ENCODE measurements at places on chromosomes 12 and 14. TPM values are rescaled to one million over a fixed set of nuclear protein-coding genes. Genes with fewer than 3 reads are reported as not detected.

Gene TBX3
- total RNA-seq, result not detected

Gene MYO1H
- not detected for total RNA-seq

DNA sequence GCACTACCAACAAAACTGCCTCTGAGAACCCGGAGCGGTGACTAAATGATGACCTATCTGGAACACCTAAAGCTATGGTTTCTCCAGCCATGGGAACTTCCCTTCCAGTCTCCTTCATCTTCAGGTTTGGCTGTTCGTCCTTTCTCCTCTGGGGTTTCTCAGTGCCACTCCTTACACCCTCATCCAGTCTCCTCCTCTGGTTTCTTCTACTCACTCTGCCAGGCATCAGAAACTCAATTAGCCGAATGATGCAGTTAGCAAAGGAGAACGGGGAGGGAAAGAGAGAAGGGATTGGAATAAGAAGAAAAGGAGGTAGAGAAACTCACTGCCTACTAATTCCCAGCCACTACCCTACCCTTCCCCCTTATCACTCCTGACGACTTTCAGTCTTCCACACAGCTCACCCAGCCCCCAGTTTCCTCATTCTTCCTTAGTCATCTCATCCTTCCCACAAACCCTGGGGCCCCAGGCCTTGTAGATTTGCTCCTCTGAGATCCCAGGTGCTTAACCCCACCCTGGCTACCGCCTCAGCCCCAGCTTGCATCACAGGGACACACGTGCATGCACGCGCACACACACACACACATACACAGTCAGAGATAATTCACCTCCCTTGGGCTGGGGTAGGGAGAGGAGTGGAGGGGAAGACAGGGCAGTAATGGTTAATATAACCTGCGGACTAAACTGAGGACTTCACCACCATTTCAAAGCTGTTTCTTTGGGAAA, 13.0 kb downstream of the FGD6 start:
- H3K27ac ChIP-seq, result no peak overlapping the region
- H3K4me1 ChIP-seq, result peaks cover 3% of the 10 kb centered on the region
- H3K36me3 ChIP-seq, result no peaks in the 10 kb centered on the region
- H3K27me3 ChIP-seq, result no peaks in the 10 kb centered on the region
- DNase-seq, result no peak

DNA sequence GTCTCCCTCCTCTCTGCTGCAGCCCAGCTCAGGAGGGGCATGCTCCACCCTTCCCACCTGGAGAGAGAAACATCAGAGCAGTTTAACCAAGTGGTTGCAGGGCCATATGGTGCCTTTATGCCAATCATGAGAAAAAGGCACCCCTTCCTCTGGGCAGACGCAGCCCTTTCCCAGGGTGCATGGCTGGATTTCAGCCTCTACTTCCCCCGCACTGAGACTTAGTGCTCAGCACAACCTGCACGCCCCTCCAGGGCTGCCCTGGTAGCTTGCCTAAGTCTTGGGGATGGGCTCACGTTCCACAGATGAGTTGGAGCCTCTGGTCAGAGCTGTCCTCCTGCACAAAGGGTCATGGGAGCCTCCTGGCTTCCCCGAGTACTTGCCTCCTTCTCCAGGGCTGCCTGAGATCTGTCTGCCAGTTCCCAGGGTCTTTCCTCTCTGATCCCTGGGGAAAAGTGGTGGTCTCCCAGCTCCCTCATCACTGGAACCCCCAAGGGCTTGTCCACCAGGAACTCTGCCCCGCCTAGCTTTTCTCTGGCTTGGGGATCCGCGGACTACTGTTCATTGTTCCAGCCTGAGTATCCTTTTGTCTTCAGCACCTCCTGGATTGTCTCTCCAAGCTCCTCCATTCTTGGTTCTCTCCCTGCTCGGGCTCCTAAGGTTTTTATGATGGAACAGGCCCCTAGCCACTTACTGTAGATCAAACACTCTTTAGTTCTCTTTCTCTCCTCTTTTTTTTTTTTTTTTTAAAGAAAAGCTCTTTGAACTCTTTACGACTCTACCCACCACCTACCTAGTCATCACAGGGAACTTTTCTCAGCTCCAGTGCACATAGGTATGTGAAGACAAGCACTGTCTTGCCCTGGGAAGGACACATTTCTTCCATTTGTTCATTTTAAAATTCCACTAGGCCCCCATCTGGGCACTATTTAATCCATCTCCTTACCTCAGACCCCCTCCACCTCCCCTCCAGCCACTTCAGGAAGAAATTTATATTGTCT, 6.1 kb upstream of the KRT74 start:
- no peak for DNase-seq
- no peak overlapping the region for H3K27ac ChIP-seq
- H3K4me1 ChIP-seq, result peaks cover 27% of the 10 kb centered on the region
- no peaks in the 10 kb centered on the region for H3K27me3 ChIP-seq
- H3K4me3 ChIP-seq, result no peak overlapping the region

GRCh38 chr12:106455111-106455510, 97.6 kb downstream of the POLR3B start:
- no peak overlapping the region for H3K27ac ChIP-seq
- H3K4me1 ChIP-seq, result no peaks in the 10 kb centered on the region
- H3K36me3 ChIP-seq, result peaks cover 2% of the 10 kb centered on the region

Measured in natural killer cell (primary cell).